Epithelial cell of esophagus (primary cell): ENCODE measurements at places on chromosomes 16 and 17.
A peak's percentile ranks its signal among the peaks of the same experiment; 100 is the strongest.

DNA sequence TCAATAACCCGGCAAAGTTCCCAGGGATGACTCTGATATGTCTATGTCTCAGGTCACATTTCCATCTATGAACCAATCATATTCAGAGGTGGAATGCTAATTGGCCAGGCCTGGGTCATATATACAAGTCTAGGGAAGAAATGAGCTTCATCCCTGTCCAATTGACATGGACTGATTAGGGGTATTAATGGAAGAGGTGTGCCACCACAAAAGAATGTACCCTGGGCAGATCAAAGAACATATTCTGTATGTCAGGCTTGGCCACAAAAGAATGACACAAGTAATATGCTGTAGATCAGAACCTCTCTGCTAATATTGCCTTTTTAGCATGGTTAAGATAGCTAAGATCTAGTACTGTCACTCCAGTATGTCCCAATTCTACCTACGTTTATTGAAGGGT, 6.7 kb downstream of the SLC35G3 start:
- no peak for DNase-seq

DNA sequence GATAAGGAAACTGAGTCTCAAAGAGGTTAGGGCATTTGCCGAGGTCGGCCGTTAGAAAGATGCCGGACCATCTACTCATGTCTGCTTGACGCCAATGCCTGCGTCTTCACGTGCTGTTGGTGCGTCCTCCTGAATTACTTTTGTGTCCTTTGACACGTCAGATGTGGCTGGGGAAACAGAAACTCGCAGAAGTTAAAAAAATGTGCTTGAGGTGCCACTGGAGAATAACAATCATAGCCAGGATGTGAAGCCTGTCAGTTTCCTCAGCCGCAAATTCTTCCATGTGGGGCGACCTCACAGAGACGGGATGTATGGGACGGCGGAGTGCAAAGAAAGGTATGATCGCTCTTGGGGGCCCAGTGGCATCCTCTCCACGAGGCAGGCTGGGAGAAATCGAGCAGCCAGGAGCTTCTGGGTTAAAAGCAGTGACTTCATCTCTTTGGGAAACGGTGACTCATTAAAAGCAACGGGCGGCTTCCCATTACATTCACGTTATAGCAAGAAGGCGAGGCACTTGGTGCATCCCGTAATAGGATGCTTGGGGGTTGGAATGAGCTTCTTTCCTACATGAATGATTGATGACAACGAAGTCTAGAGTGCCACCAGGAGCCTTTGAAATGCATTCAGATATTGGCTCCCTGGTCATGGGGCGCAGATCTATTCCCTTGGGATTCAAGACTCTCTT, 67.8 kb downstream of the BMERB1 start:
- DNase-seq, result peak; percentile 89

DNA sequence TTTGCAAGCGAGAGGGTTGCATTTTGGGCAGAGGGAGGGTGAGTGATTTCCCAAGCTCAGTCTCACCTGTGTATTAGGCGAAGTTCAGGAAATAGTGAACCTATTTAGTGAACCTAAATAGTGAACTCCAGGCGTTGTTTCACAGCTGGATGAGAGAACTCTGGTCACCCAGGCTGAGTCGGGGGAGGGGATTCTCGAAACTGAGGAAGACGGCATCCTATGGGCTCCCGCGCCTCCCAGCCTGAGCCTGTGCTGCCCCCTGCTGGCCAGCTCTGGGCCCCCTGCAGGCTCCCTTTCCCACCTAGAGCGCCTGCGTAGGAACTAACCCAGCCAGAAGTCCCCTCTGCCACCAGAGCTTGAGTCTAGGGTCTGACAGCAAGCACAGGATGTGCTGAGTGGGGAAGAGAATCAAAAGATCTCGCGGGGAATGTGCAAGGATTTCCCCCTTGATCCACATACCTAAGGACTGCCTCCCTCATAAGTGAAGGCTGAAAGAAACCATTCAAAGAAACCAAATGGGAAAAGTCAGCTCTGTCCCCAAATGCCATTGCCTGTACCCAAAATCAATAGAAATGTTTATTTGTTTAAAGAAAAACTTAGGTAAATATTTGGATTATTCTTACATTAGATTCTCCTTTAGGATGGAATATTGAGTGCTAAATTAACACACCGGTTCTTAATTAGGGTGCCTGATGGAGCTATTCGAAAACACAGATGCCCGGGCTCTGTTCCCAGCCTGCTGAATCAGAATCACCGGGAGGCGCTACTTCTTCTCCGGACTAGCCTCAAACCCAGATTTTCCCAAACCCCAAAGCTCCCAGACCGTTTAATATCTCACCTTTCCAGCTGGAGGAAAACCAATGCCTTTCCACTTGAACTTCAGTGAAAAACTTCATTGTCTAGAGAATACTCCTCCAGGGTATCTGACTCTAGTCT, 14.8 kb upstream of the MARVELD3 start:
- peak; percentile 63 for DNase-seq

DNA sequence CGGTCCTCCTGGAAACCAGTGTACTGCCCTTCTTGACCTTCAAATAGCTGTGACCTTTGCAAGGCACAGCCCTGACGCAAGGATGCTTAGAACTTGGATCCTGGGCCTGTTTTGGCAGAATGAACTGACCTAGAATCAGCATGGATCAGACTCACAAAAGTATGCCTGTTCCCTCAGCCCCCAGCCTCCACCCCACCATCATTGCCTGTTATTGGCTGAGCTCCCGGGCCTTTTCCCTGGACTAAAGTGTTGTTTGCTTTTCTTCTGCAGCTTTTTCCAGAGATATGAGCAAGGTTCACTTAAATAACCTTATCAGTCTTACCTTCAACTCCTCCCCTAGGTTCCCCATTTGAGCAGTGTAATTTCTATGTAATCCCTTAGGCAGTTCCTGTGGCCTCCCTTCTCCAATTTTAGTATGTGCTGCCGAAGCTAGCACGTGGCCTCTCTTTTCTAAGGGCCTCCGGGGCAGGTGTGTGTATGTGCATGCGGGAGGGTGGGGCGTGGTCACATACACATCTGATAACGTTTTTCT, 347.4 kb downstream of the MAF start:
- DNase-seq, result no peak

- DNase-seq, result peak; percentile 29
Measured at GRCh38 chr17:81976332-81977210, 858 bp upstream of the ASPSCR1 start.

- DNase-seq, result no peak
Measured at GRCh38 chr17:2777242-2777867, 18.9 kb upstream of the RAP1GAP2 start.

- DNase-seq, result no peak
Measured at GRCh38 chr16:30750876-30751465, 2.7 kb downstream of the PHKG2 start.

DNA sequence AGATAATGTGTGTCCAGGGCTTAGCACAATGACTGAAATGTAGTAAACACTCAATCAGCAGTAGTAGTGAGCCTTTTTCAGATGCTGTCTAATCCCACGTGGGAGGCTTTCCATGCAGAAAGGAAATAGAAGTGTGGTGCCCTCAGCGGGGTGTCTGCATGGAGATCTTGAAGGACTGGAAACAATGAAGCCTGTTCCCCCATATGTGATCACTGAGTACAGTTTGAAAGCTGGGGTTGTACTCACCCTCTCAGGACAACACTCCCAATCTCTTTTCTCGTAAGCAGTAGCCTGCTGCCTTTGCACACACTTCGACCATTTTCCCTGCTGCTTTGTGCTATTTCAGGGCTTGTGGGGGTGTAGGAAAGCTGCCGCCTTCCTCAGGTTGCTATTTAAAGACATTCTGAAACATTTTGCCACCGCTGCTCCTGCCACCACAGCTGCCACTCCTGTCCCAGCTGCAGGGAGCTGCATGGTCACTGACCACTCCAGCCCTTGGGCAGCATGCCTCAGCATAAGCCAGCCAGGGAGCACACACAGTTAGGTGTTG, 40.6 kb upstream of the HAS3 start:
- no peak for DNase-seq
